NCI-H1417 treated with DMSO at 0.1 percent for 48 hours (cell line): ENCODE measurements at places on chromosomes 2 and 18.

- DNase-seq: no peak
Measured at GRCh38 chr18:51146909-51147308, 50.6 kb downstream of the MEX3C start.

GRCh38 chr18:51563396-51563795 lies 365.9 kb upstream of the MEX3C start:
- no peak for DNase-seq

- no peak for DNase-seq
Measured at GRCh38 chr2:205451901-205452512, 230.3 kb upstream of the NRP2 start.

DNA sequence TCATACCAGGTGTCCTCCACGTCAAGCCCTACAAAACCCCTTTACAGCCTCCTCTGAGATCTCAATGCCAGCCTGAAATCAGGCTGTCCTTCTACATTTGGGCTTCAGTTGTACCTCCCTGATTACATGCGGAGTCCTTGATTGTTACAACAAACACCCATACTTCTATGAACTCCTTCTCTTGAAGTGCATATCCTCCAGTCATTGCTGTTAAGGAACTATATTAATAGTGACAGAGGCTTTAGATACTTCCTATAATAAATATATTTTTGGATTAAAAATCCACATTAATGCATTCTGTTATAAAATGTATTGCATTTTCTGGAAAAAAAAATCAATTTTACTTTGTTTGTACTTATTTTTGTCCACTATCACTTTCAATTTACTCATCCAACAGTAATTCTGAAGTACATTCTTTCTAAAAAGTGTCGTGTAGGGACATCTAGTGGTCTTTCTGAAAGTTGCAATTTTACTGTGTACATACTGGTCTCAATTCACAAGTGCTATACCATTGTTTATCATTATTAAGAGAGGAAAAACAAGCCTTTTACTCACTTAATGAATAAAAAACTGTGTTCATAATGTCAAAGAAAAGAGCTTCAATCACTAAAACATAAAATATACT lies 316.4 kb downstream of the DSEL start:
- DNase-seq: peak; percentile 94

DNA sequence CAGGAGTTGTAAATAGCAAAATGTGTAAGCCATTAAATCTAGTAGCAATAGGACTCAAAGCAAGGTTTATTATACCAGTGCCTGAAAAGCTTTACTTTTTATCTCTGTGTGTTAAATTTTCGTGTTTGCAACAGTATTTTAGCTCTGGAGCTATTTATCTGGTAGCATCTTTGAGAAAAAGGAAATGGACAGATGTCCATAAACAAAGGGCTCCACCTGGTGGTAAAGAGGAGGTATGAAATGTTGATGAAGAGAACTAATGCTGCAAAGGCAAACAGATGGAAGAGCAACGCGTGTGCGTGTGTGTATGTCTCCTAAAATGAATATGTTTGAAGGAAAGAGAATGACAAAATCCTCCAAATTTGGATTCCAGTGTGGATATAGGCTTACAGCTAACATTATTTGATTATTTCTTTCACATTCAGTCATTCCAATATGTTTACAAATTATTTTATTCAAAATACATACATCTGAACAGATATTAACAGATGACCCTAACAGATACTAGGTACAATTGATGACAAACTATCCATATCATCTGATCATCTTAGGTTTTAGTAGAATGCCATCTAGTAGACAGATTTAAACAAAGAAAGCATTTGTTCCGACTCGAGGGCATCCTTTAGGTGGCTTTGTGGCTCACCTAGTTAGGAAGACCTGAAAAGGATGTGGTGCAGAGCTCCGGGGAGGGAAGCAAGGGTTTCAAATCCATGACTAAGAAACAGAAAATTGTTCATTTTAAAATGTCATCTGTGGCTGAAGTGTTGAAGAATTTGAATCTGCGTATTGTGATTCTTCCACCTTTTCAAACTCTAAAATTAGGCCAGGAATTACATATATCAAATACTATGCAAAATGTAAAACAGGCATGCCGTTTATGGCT lies 383.3 kb downstream of the MTX2 start:
- no peak for DNase-seq

- DNase-seq: no peak
Measured at GRCh38 chr18:39380866-39381265, 1815.3 kb upstream of the CELF4 start.

- no peak for DNase-seq
Measured at GRCh38 chr2:54864727-54865126, 141.3 kb downstream of the EML6 start.
